ENCODE measurements at places on chromosomes 6 and 20. TPM values are rescaled to one million over a fixed set of nuclear protein-coding genes. Genes with fewer than 3 reads are reported as not detected.

DNA sequence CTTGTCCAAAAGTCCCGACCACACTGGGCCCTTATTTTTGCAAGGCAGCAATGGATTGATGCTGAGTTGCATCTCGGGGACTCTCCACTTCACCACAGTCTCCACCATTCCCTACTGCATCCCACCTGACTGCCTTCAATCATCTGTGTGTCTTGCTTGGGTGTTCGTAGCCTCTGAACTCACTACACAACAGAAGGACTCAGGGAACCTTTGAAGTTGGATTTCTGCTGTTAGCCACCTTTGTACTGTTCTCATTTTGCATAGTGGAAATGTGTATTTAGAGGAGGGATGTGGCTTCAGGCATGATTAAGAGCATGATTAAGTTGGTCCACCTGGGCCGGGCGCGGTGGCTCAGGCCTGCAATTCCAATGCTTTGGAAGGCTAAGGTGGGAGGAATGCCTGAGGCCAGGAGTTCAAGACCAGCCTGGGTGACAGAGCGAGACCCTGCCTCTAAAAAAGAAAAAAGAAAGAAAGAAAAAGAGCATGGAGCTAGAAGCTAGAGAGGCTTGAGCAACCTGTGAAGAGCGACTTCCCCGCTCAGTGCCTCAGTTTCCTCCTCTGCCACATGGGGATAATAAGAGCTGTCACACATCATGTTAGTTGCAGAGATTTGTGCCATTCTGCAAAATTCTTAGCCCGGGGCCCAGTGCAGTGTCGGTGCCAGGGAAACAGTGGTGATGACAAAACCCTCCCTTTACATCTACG, 121.3 kb upstream of the PTPN1 start:
- H3K27me3 ChIP-seq: no peaks in the 10 kb centered on the region
- H3K4me1 ChIP-seq: peaks cover 23% of the 10 kb centered on the region
- no peak for DNase-seq
- peak overlapping the region; percentile 44 for H3K27ac ChIP-seq
- no peak overlapping the region for H3K4me3 ChIP-seq

- no peaks in the 10 kb centered on the region for H3K36me3 ChIP-seq
- H3K27ac ChIP-seq: no peak overlapping the region
- no peak overlapping the region for H3K4me3 ChIP-seq
- H3K27me3 ChIP-seq: no peaks in the 10 kb centered on the region
- H3K4me1 ChIP-seq: no peaks in the 10 kb centered on the region
Measured at GRCh38 chr6:127859956-127860355, 40.9 kb downstream of the THEMIS start.

DNA sequence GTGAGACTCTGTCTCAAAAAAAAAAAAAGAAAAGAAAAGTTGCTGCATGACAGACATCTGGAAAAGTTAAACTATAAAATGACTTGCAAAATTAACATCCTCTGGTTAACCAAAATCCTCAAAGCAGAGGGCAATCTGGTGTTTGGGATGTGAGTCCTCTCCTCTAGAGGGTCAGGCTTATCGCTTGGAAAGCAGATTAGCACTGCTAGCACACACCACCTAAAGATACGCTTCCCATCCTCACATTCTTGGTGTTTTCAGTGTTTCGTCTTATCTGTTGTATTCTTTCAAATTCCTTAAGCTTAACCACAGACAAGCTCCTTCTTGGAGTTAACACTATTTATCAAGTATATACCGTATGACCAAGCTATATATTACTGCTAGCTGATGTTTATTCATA, 198.0 kb downstream of the SOX4 start:
- no peaks in the 10 kb centered on the region for H3K4me1 ChIP-seq
- no peak overlapping the region for H3K4me3 ChIP-seq

GRCh38 chr6:168188369-168189199, 109.6 kb upstream of the FRMD1 start:
- H3K4me3 ChIP-seq: no peak overlapping the region
- H3K27me3 ChIP-seq: peaks cover 7% of the 10 kb centered on the region
- H3K27ac ChIP-seq: no peak overlapping the region

HNF4A gene
- total RNA-seq: 19.9 TPM

OR2J3 gene
- not detected for total RNA-seq

OPN5 gene
- 4.6 TPM for total RNA-seq
